ENCODE measurements at places on chromosomes 7 and 10.

GRCh38 chr7:153320681-153321080 lies 561.1 kb downstream of the ACTR3B start:
- DNase-seq, result no peak

DNA sequence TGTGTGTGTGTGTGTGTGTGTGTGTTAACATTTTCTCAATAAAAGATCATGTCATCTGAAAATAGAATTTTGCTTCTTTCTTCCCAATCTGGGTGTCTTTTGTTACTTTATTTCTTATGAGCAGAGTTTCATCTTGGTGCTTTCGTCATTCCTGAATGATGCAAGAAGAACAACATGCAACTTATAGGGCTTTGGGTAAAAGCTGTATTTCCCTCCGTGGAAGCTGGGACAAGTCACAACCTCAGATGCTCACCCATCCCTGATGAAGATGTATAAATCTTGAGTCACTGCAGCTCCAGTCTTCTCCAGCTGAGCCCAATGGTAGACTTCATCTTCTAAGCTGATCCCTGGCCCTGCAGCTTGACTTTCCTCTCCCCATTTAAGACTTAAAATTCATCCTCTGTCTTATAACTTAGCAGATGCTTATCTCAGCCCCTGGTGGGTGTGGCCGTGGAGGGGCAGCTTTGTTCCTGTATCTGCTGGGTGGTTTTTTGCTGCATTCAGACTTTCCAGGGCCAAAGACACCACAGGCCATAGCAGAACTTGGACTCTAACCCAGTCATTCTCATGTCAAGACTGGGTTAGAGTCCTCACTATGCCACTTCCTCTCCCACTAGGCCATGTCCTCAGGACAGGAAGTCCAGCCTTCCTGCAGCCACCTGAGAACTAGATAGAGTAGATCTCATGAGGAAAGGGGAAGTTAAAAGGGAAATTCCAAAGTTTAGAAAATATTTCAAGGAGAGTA lies 356.4 kb downstream of the TNS3 start:
- no peak for DNase-seq

DNA sequence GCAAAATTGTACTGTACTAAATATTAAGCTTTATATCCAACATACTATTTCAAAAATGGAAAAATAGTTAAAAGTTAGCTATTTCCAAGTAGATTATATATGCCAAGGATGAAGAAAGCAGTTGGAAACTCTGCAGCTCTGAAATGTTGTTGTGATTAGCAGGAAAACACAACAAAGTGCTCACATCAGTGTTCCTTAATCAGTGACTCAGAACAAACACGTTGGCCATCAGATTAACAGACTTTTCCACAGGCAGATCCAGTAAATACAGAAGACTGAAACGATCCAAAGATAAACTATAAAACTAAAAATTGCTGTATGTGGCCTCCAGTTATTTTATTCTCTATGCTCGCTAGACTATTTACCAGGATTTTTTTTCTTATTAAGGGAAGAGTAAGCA lies 99.6 kb upstream of the SEMA3D start:
- DNase-seq, result no peak

DNA sequence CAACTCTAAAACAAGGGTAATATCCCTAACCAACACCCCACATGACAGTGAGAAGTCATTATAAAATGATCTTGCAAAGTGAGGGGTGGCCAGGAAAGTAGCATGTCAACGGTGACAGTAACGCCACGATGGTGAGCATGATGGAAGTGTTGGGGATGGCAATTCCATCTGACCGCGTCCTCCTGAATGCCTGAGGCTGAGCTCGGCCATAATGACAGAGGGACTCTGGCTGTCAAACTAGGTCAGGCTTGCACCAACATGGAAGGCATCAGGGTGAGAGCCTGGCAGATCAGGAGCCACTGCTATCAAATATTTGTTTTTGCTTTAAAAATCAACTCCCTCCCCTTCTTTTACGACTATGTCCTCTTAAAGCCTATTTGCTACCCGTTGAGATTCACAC lies 55.7 kb upstream of the EFCAB10 start:
- DNase-seq, result no peak

DNA sequence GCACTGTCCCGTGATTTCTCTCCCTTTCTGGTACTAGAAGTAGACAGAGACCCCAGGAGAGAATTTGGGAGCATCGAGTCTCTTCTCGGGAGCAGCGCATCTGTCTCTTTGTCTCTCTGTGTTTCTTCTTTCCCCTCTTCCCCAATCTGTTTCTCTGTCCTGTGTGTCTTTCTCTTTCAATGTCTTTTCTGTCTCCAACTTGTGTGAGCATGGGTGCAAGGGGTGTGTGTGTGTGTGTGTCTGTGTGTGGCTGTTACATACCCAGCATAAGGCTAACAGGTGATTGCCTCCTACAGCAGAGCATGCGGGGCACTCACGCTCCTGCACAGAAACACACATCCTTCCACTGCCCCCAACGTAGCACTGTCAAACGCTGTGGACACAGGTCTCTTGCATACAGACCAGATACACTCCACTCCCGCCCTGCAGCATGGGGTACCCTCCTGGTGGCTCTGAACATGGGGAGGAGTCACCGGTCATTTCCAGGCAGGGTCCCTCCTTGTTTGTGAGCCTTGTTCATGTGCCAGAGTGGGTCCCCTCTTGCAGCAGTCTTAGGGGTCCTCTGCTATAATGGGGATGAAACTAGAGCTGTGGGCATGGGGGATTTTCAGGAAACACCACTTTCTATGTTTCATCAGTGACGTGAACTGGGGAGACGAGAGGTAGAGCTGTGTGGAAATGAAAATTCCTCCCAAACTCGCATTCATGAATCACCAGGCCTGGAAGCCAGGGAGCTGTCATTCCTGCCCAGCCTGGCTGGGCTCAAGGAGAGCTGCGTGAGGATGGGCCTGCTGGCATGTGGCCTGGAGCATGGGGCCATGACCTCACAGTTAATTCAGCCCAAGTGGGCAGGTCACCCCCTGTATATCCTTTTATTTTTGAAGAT lies 980 bp downstream of the ADAMTS14 start:
- peak; percentile 72 for DNase-seq

Data from AG04450 (cell line).